ENCODE measurements at places on chromosomes 12 and 14.

DNA sequence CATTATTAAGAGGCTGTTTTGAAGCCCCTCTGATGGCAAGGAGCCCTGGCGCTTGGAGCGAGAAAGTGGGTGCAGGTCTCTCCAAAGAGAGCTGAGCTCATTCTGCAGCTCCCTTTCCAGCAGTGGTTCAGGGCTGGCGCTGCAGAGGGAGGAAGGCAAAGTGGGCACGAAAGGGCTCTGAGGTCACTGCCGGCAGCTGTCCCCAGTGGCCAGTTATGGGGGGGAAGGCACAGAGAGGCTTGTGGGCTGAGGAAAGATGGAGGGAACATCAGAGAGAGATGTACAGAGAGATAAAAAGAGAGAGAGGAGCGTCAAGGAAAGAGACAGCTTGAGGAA, 75.2 kb upstream of the TBX5 start:
- DNase-seq, result no peak

GRCh38 chr14:81245771-81246170, 25.0 kb upstream of the GTF2A1 start:
- DNase-seq, result peak; percentile 8

- no peak for DNase-seq
Measured at GRCh38 chr12:40344312-40344711, 119.5 kb downstream of the LRRK2 start.

DNA sequence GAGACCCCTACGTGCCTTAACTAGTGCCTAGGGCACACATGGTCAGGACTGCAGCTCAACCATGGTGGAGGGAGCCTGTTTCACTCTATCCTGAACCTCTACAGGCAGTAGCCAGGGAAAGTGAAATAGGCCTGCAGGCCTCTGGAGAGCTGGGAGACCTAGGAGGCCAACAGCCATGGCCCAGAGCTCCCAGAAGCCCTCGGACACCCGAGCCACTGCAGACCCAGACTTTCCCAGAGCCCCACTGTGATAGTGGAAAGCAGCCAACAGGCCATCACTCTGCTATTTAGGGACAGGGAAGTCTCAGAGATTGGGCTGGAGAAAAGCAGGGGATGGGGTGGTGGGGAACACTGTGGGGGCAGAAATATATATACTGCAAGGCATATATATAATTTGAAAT, 56.5 kb upstream of the ZFP36L1 start:
- no peak for DNase-seq

DNA sequence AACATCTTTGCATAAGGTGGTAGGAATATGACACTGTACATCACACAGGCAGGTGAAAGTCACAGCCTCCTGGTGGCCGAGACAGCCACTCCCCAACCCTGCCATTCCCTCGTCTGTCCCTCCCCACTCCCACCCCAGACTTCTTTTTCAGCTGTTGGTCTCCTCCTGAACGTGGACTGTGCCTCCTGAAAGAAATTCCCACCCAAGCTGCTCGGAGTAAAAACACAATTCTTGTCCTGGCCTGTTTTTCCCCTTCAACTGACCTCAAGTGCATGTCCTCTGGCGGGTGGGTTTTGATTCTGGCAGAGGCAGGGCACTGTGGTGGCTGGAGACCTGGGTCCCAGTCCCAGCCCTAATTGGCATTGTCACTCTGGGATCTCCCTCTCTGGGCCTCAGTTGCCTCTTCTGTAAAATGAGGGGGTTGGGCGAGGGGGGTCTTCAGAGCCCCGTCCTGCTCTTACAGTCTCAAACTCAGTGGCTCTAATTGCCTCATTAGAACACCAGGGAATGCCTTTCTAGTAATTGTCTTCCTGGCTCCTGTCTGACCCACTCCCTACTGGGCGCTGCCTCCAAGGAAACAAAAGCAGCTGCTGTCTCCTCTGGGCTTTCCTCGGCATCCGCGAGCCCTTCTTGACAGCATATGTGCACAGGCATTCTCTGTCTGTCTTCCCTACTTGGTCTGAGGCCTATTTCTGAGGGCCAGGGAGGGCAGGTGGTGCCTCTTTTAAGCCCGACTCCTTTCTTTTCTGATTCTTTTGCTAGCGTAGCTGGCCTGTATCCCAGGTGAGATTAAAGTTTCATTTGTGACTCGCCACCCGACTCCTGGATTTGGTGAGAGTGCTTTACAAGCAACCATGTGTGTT, 186.6 kb upstream of the RMST start:
- no peak for DNase-seq
